Left lobe of liver (tissue), 2 donors: ENCODE measurements at places on chromosomes 6 and 20. TPM values are rescaled to one million over a fixed set of nuclear protein-coding genes. Genes with fewer than 3 reads are reported as not detected.

GRCh38 chr6:45009576-45009975, 318.6 kb upstream of the RUNX2 start:
- DNase-seq, result no peak

- DNase-seq, result no peak
Observed at GRCh38 chr6:1039191-1039590, 272.7 kb upstream of the FOXQ1 start.

- no peak for DNase-seq
Observed at GRCh38 chr6:128993166-128993565, 110.2 kb downstream of the LAMA2 start.

- DNase-seq, result peak; percentile 33
Observed at GRCh38 chr6:107716688-107717089, 107.4 kb downstream of the SCML4 start.

Gene MUCL3
- not detected for total RNA-seq

Gene DCDC2
- total RNA-seq, result 1.4 TPM
